ENCODE measurements at places on chromosomes 7 and 10.

- DNase-seq, result no peak
Measured at GRCh38 chr7:92330835-92331438, 85.2 kb downstream of the ANKIB1 start.

DNA sequence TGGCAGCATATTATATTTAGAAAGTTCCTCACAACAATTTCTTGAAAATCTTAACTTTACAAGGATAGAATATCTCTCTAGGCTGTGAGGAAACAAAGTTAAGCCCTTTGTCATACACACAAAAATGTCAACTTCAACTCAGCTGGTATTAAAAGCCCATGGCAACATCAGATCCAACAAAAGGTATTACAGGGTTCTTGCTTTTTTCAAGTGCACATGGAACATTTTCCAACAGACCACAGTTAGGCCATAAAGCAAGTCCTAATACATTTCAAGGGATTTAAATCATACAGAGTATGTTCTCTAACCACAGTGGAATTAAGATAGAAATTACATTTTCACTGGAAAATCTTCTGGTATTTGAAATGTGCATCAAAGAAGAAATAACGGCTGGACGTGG, 71.9 kb upstream of the OIT3 start:
- no peak for DNase-seq

GRCh38 chr7:78605119-78605518, 806.5 kb downstream of the PHTF2 start:
- DNase-seq, result no peak

DNA sequence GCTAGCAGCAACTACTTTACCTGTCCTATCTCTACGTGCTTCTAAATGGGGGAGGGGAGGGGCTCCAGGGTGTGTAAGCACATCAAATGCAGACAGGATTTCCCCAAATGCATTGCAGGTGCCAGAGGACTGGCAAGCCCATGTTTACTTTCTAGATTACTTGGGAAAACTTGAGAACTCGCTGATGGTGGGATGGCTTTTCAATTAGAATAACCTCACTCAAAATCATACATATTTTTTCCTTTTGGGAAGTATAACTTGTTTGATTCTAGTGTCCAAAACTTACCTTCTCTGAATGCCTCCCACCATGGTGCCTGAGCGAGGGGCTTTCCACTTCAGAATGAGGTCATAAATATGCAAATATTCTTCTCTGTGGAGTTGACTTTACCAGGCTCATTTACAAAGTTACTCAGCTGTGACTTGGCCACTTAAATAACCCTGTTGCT, 191.3 kb upstream of the RHOBTB1 start:
- DNase-seq, result peak; percentile 14

GRCh38 chr10:103931603-103932002, 13.6 kb upstream of the STN1 start:
- DNase-seq, result no peak

DNA sequence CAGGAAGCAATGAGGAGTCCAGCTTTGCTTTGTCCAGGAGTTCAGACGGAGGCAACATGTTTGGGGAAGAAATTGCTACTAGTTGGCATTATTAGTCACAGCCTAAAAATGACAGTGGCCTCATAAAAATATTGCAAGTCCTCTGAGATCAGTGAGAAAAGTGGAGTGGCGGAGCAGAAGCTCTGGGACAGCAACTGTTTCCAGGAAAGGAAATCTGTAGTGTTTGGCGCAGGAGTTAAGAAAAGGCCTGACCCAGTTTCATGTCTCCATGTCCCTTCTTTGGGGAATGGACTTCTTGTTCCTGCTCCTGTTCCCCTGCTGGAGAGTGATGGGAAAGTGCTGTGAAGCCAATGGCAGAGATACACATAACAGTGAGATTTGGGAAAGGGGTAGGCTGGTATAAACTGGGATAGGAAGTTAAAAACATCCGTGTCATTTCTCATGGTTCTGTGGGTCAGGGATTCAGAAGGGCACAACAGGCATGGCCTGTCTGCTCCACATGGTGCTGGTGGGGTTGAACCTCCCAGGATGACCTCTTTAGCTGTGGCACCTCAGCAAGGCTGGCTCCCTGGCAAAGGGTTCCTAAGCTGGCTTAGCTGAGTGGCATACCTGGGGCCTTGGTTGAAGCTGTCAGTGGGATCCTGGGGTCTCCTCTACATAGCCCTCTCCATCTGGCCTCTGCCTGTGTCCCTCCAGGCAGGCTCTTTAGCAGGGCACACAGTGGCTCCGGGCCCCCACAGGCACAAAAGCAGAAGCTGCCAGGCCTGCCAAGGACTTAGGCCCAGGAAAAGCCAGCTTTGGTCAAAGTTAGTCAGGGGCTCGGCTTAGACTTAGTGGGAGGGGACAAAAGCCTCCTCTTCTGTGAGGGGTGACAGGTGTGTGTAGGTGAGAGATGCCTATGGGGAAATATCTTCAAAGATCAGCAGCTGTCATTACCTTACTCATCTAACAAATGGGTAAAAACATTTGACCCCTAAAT, 77.7 kb downstream of the WDFY4 start:
- no peak for DNase-seq

DNA sequence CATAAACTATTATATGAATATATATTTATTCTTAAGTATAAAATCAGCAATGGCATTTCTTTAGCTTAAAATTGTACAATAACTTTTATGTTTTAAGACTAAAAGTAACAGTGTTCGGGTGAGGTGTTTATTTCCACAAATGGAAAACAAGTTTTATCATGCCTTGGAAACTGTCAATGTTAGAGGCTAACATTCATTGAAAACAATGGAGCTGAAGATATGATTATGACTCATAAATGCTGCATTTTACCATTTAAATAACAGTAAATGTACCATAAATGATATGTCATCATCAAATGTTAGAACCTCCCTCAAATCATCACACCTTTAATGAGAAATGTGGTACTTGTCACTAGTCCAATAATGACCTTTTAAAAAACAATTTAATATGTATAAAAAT, 897.3 kb downstream of the PCDH15 start:
- no peak for DNase-seq

DNA sequence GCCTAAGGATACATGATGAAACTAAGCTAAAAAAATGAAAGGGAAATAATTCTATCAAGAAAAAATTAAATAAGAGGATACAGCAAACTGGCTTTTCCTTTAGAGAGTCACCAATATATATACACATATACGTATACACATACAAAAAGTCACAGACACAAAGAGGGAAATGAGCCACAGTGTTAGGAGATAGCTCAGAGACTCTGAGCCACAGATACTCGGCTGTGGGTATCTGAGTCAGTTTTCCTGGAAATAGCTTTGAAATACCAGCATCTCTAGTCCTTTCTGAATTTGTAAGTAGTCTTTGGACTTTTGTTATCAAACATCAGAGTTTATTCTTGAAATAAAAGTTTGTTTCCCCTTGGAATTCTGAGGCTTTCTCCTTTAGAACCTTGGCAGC, 111.8 kb downstream of the TBXAS1 start:
- no peak for DNase-seq

- DNase-seq, result no peak
Measured at GRCh38 chr7:148903504-148903903, 19.4 kb upstream of the EZH2 start.

DNA sequence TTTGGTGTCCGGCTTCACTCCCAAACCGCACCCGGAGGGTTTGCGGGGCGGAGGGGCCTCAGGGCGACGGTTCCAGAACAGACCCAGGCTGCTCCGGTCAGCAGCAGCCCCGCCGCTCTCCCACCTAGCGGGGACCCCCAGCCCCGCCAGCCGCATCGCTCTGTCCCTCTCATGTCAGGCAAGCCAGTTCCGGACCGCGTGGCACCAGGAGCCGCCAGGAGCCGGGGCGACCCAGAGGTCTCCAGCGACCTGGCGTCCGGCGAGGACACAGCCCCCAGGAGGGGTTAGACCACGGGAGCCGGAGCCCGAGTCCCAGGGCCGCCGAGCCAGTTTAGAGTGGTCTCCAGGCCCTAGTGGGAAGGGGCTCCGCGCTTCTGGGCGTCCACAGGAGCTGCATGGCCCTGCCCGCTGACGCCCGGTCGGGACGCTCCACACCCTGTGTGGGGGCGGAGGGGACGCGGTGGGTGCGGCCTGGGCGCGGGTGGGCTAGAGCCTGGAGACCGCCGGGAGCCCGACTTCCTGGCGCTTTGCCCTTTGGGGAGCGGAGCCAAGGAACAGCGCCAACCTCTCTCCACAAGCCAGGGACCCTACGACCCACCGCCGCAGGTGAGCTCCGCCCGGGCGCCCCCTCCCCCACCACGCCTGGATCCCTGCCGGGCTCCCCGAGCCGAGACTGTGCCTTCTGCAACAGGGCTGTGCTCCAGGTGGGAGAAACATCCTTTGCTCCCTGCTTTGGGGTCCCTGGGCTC, 43.4 kb downstream of the ZNF117 start:
- DNase-seq, result no peak

DNA sequence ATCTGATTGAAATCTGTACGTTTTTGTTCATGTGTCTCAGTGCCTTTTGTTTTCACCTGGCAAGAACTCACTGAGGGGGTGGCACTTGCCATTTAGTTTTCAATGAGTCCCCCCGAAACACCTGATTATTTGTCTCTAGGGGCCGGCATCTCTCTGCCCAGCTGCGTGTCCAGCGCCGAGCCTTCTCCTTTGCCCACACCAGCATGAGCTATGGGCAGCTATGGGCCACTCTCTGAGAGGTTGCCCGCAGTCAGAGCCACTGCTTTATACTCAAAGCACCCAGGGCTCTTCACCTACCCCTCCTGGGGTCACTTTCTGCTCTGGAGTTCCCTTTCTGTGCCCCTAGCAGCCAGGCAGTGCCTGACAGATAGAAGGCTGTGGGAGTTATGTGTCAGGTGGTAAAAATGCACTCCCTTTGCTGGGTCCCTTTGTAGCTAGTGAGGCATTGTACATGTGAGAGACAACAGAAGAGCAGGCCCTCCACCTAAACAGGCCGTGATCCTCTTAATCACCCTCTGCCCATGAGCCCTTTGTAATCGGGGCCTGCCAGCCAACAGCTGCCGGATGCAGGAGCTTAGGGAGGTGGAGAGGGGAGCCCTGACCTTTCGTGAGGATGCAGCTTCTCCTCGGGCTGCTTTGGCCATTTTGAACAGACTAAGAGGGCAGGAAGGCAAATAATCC, 133.1 kb upstream of the NPS start:
- DNase-seq, result no peak

DNA sequence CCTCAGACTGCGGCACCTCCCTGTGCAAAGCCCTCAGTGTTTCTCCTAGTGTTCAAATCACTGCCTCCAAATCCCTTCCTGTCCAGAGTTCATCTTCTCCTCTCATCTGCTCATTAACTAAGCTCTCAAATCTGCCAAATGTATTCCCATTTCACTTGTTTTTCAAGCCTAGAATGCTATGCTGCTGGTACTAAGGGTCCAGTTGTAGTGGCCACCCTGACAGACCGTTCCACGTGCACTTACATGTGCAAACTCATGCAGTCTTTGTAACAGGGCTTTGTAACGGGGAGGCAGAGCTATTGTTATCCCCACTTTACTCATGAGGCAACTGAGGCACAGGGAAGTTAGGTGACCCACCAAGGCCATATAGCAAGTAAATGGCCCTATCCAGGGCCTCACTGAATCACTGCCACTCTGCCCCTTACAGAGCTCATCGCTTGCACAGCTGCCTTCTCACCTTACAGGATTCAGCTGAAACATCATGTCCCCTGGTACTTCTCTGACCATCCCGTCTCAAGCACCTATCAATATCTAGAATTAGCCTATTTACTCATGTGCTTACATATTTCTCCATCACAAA, 153.0 kb upstream of the PDE1C start:
- no peak for DNase-seq

- DNase-seq, result no peak
Measured at GRCh38 chr7:136938476-136938875, 70.0 kb downstream of the CHRM2 start.

GRCh38 chr10:126087153-126087680, 190.9 kb downstream of the FANK1 start:
- no peak for DNase-seq

- DNase-seq, result no peak
Measured at GRCh38 chr7:40306025-40306424, 171.2 kb downstream of the SUGCT start.

DNA sequence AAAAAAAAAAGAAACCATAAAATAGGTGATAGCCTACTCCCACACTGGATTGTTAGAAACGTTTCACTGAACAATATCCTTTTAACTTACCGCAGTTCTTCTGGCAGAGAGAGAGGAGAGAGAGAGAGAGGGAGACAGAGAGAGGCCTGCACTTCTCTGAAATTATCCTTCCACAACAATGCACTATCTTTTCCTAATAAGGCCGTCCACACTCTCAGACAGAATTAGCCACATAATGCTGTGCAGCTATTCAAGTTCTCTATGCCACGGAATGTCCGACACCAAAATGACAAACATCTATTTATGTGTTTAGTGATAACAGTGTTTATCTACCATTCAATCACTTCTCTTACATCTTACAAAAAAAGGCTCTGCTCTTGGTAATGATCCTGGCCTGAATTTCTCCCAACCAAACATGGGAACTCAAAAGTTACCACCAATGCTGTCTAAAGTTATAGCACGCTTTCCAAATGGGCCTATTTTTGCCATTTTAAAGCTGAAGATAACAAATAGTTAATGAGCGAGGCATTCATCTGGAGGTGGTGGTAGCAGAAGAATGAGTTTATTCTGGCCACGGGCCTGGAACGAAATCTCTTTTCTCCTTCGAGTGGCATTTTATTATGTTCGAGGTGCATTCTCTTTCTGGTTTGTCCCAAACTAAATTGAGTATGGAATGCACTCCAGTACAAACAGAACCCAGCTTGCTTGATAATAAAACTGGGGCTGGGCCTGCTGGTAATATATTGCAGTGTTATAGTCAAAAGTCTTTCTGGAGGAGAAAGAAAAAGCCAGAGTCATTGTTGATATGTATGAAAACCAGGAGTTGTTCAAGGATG, 160.2 kb upstream of the SVIL start:
- DNase-seq, result no peak

GRCh38 chr10:64626924-64627323, 1105.7 kb downstream of the REEP3 start:
- DNase-seq, result no peak

GRCh38 chr7:25408012-25408687, 179.9 kb upstream of the NPVF start:
- DNase-seq, result no peak

DNA sequence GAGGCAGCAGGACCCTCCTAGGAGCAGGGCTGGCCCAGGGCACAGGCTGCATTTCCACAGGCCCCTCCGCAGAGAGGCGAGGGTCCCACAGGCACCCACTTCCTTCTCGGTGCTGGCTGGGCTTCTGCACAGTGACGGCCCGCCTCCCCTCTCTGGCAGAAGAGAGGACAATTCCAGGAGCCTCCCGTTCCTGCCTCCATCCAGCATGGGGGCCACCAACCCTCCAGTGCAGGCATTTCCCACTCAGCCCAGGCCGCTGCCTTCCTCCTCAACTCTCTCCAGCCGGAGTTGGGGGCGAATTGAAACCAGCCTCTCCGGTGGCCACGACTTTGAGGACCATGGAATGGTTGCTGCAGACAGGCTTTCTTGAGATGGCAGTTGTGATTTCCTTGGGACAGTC, 125.0 kb upstream of the PPP2R2D start:
- DNase-seq, result no peak

- no peak for DNase-seq
Measured at GRCh38 chr10:36053775-36054174, 411.7 kb upstream of the FZD8 start.

- DNase-seq, result peak; percentile 84
Measured at GRCh38 chr7:155190688-155191087, 107.0 kb upstream of the INSIG1 start.

GRCh38 chr7:4700577-4701235, 18.6 kb downstream of the FOXK1 start:
- DNase-seq, result no peak

- peak; percentile 49 for DNase-seq
Measured at GRCh38 chr10:28393956-28394568, 91.2 kb upstream of the MPP7 start.

Measured in GM10248 (cell line).